ELR (cell line): ENCODE measurements at places on chromosomes 3 and 15.

- no peak for DNase-seq
These were observed 136.6 kb upstream of the RARB start for GRCh38 chr3:25291481-25291905.

DNA sequence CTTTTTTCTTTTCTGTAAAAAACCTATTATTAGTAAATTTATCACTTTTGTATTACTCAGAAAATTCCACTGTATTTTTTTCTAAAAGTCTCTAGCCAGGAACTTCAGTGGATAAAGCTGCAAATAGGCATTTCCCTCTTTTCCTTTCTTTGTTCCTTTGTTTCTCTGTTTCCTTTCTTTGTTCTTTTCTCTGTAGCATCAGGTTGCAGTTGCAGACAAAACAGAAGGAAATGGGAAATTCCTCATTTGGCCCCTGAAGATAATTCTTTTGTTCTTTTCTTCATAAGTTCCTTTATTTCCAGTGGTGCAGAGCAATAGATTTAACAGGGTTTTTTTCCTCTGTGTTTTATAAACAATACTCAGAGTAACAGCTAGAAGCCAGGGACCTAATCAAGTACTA, 416.5 kb downstream of the TBL1XR1 start:
- DNase-seq: no peak

GRCh38 chr15:98547741-98548138, 100.6 kb upstream of the IGF1R start:
- DNase-seq: no peak

- DNase-seq: no peak
These were observed 47.2 kb downstream of the CD86 start for GRCh38 chr3:122102191-122102935.

GRCh38 chr15:55774113-55774970, 31.4 kb upstream of the PRTG start:
- peak; percentile 50 for DNase-seq

DNA sequence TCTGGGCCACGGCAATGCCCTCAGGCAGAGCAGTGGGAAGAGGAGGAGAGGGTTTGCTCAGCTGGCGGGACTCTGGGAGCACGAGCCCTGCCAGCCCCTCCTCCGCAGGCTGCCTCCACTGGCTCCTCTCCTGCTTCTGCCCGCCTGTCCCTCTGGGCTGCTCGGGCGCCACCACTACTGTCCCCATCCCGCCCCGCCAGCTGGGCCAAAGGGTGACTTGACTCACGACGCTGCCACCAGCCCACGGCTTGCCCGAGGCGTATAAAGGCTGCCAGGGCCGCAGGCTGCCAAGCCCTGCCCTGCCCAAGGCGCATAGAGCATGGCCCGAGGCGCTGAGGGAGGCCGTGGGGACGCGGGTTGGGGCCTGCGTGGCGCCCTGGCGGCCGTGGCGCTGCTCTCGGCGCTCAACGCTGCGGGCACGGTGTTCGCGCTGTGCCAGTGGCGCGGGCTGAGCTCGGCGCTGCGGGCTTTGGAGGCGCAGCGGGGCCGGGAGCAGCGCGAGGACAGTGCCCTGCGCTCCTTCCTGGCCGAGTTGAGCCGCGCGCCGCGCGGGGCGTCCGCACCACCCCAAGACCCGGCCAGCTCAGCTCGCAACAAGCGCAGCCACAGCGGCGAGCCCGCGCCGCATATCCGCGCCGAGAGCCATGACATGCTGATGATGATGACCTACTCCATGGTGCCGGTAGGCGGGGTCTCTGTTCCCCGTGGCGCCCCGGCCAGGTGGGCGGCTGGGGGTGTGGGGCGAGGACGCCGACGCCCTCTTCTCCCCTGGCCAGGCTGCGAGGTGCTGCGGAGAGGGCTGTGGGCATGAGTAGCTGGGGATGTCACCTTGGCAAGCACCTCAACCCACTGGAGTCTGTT, at the start of gene GLDN:
Gene GLDN (plus strand): TSS at position 290 of the 861 bp plus-strand sequence. CDS start 30 bp downstream, at position 320.
- peak; percentile 3 for DNase-seq

- DNase-seq: no peak
These were observed 62.7 kb downstream of the PDIA5 start for GRCh38 chr3:123129532-123129931.

GRCh38 chr15:74635228-74635627, 19.6 kb downstream of the CLK3 start:
- DNase-seq: peak; percentile 72

DNA sequence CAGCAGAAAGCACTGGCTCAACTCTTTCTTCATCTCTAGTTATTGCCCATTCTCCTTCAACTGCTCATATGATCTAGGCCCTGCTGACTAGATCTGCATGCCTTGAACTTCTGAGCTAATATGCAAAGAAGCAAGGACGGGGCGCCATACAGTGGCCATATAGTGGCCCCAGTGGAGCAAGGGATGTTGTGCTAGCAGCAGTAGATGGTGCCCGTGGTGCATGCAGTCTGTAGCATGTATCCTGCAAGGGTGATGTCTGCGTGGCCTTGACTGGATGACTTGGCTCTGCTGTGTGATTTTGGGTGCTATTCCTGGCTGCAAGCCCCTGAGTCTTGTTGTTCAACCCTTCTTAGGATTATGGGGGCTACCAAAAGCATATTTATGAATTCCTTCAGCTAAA, 12.2 kb upstream of the NMD3 start:
- DNase-seq: no peak

DNA sequence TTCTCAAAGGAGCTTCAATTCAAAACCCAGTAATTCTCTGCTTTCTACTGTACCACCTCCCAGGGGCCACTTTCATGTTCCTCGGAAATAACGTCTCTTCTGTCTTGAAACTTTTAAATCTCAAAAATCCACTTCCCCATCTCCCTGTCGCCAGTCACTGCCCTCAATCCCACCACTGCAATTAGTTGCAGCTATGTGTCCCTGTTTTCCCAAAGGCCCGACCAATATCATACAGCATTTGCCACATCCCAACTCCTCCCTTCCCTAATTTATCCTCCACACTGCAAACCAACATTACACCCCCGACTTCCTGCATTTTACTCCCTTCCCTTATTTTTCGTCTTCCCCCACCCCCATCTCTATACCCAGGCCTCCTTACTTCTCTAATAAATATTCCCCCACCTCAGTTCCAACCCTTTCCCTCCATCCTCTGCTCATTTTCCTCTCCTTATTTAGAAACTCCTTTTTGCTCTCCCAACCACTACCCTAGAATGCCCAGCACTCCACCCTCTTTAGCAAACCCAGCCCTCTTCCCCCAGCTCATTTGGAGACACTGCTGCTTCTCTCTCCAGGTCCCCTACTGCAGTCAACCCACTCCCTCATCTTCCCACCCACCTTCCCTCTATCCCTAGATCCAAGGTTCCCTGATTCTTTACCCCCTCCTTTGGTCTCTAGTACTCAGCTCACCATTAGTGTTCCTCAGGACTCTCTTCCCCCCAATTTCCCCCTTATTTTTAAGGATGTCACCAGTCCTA, 1.1 kb downstream of the NPTN start:
- DNase-seq: peak; percentile 52

GRCh38 chr3:2856138-2857133, 253.7 kb downstream of the IL5RA start:
- no peak for DNase-seq

- peak; percentile 88 for DNase-seq
These were observed 116.2 kb downstream of the MFSD1 start for GRCh38 chr3:158918008-158918407.

DNA sequence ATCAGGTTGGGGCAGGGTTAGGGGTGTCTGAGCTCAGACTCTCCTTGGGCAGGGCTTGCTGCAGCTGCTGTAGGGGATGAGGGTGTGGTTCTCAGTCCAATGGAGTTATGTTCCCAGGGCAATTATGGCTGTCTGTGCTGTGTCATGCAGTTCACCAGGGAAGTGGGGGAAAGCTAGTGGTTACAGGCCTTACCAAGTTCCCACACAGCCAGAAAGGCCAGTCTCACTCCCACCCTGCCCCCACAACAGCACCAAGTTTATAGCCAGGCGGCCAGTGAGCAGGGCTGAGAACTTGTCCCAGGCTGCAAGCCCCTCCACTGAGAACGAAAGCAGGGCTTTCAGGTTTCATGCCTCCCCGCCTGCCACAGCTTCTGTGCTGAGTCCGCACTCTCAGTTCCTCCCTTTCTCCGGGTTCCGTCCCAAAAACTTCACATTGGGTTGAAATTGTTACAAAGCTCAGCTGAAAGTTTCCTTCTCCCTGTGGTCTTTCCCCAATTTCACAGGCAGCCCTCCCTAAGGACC, 19.6 kb upstream of the CPOX start:
- DNase-seq: no peak

GRCh38 chr15:64775551-64776401, at the start of gene RBPMS2:
RBPMS2 (minus strand) TSS chr15:64775589; CDS start chr15:64775319, 270 bp downstream.
- peak; percentile 15 for DNase-seq

GRCh38 chr15:31510057-31510456, 183.4 kb downstream of the KLF13 start:
- DNase-seq: no peak

DNA sequence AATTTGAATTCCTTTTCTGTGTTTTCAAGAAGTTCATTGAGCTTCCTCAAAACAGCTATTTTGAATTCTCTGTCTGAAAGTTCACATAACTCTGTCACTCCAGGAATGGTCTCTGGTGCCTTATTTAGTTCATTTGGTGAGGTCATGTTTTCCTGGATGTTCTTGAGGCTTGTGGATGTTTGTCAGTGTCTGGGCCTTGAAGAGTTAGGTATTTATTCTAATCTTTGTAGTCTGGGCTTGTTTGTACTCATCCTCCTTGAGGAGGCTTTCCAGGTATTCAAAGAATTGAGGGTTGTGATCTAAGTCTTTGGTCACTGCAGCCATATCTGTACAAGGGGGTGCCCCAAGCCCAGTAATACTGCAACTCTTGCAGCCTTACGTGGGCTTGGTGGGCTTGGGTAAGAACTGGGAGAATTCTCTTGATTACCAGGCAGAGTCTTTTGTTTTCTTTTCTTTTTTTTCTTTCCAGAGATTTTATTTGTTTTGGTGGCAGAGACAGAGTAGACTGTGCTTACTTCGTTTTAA, 19.3 kb upstream of the CCNDBP1 start:
- DNase-seq: no peak

DNA sequence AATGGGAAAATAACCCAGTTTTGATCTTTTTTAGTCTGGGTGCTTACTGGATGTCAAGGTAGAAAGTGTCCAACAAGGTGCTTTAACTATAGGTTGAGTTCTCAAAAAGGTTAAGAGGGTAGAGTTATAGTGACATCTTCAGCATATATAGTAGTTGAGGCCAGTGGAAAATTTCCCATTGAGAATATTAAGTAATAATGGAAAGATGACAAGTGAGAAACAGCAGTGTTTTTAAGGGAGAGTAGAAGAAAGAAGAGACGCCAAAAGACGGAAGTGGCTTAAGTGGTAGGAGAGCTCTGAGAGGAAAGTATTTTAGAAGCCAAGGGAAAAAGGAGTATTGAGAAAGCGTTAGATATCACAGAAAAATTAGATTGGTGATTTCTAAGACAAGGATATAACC, 10.6 kb downstream of the SPRED1 start:
- no peak for DNase-seq

DNA sequence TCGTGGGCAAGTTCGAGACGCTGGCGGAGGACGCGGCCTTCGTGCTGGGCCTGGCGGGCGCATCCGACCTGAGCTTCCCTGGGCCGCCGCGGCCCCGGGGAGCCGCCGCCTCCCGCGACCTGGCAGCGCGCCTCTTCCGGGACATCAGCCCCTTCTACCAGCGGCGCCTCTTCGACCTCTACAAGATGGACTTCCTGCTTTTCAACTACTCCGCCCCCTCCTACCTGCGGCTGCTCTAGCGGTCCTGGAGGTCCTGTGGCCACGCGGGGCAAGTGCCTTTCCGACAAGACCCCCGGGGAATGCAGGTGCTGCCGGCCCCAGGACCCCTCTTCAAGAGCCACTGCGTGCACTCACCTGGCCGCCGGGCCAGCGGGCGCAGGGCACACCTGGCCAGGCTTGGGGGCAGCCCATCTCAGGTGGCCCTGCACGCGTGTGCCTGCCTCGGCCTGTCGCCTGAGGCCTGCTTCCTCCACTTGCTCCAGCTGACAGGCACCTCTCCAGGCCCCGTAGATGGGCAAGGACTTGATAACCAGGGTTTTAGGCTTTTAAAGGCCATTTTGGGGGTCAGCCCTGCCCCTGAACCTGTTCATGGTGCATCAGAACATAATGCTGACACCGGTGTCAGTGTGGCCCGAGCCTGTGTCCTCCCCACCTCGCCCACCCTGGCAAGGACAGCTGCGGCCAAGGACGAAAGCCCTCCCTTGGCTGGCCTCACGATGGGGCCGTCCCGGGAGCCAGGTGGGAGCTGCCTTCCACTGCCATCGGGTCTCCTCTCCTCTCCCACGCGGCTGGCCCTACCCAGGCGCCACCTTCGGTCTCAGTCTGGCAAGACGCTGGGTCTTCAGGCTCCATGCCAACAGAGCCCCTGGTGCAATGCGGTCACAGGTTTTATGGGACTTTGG, 16.1 kb downstream of the C3orf22 start:
- no peak for DNase-seq
